ENCODE measurements at places on chromosomes 1 and 21.

- no peak for DNase-seq
- H3K4me1 ChIP-seq, result no peaks in the 10 kb centered on the region
- H3K4me3 ChIP-seq, result no peak overlapping the region
- no peak overlapping the region for H3K27ac ChIP-seq
These were observed 981.7 kb upstream of the B3GALT2 start for GRCh38 chr1:194167956-194168640.

- H3K27me3 ChIP-seq, result no peaks in the 10 kb centered on the region
- no peak for DNase-seq
- H3K4me3 ChIP-seq, result no peak overlapping the region
- H3K4me1 ChIP-seq, result peaks cover 8% of the 10 kb centered on the region
- peak overlapping the region; percentile 7 for H3K27ac ChIP-seq
These were observed 12.1 kb downstream of the THRAP3 start for GRCh38 chr1:36236302-36236701.

- H3K4me1 ChIP-seq, result no peaks in the 10 kb centered on the region
- DNase-seq, result no peak
- H3K4me3 ChIP-seq, result no peak overlapping the region
- no peaks in the 10 kb centered on the region for H3K27me3 ChIP-seq
- no peak overlapping the region for H3K27ac ChIP-seq
- H3K36me3 ChIP-seq, result peaks cover 3% of the 10 kb centered on the region
These were observed 591.2 kb downstream of the SMYD3 start for GRCh38 chr1:245915841-245916240.

DNA sequence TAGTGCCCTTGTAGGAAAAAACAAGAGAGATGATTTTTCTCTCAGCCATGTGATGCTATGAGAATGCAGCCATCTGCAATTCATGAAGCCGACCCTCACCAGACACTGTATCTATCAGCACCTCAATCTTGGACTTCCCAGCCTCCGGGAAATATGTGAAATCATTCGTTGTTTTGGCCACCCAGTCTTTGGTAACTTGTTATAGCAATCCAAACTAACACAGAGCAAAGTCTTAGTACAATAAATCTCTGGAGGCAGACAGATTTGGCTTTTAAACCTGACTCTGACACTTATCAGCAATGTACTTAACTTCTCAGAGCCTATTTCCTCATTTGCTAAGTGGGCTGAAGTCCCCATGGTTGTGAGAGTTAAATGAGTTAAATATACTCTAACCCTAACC is 5.1 kb upstream of the MED18 start:
- no peaks in the 10 kb centered on the region for H3K27me3 ChIP-seq
- H3K4me3 ChIP-seq, result no peak overlapping the region
- no peak overlapping the region for H3K27ac ChIP-seq
- DNase-seq, result no peak

GRCh38 chr1:99292886-99293285 is 28.6 kb downstream of the PLPPR4 start:
- no peaks in the 10 kb centered on the region for H3K27me3 ChIP-seq
- no peak overlapping the region for H3K27ac ChIP-seq
- no peaks in the 10 kb centered on the region for H3K4me1 ChIP-seq
- H3K4me3 ChIP-seq, result no peak overlapping the region

All from A673 (cell line).